ENCODE measurements at places on chromosomes 5 and 9.

DNA sequence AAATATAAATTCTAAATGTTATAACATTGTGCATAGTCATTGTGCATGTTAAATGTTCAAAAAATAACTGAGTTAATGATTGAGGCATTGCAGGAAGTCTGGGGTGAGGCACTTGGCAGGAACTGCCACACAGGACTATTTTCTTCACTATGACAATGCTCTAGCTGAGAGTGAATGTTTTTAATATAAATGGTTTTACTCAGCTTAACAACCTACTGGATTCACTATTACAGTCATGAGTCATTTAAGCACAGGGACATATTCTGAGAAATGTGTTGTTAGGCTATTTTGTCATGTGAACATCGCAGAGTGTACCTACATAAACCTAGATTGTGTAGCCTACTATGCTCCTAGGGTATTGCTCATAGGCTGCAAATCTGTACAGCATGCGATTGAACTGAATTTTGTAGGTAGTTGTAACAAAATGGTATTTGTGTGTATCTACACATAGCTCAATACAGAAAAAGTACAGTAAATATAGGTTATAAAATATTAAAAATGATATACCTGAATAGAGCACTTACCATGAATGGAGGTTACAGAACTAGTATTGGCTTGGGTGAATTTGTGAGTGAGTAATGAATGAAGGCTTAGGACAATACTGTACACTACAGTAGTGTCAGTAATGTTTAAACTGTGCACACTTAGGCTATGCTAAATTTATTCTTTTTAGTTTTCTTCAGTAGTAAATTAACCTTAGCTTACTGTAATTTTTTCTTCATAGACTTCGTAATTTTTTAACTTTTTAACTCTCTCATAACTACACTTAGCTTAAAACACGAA, 346.1 kb upstream of the PTGER4 start:
- no peak for DNase-seq

DNA sequence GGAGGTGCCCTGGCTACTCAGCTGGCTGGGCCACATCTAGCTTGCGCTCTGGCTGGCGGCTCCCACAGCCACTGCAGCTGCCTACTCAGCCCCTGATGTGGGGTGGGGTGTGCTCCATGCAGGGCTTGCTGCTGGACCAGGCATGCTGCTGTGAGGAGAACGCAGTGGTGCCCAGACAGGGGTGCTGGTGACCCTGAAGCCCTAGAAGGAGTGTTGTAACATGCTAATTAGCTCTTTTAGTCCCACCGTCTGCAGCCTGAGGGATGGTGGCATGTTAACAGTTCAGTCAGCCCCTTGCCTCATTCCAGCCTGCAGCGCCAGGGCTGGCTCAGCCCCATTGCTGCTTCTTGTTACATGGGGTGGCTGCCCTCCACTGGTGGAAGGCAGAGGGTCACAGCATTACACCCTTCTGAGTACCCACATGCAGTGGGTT, 642.3 kb downstream of the DMRTA1 start:
- DNase-seq = no peak

DNA sequence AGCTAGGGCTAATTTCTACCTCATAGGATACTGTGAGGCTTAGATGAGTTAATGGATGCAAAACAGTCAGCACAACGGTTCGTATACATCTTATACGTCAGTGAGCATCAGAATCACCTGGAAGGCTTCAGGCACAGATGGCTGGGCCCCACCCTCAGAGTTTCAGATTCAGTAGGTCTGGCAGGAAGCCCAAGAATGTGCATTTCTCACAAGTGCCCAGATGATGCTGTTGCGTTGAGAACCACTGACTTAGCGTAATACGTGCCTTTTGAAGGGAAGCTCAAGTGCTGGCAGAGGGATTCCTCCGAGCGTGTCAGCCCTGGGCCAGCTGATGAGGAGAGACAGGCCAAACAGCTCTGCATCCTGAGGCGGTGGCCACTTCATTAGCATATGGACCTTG, 117.1 kb upstream of the WWC1 start:
- no peak for DNase-seq

DNA sequence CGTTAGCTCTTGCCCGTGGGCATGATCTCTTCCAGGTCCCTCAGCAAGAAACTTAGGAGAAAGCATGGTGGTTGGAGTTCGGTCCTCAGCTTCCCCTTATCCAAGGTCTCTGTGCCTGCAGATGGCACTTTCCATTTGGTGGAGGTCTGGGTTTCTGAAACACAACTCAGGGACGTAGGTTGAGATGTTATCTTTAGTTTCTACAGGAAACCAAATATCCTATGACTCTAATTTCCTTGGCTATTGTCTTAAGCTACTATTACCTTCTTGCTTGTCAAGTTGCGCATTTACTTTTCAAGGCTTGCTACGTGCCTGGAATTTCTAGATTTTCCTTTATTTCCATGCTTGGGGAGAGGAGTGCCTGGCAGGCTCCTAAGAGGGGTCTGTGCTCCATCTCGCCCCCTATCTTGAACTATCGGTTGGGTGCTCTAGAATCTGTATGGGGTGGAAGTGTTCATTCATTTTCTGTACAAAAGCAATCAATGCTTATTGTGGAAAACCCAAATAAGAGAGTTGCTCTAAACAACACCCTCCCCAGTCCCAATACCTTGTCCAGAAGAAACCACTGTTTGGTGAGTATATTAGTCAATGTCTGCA, 32.9 kb upstream of the KCNIP1 start:
- DNase-seq = no peak

GRCh38 chr5:129395247-129395646, 64.9 kb upstream of the ADAMTS19 start:
- DNase-seq = no peak

DNA sequence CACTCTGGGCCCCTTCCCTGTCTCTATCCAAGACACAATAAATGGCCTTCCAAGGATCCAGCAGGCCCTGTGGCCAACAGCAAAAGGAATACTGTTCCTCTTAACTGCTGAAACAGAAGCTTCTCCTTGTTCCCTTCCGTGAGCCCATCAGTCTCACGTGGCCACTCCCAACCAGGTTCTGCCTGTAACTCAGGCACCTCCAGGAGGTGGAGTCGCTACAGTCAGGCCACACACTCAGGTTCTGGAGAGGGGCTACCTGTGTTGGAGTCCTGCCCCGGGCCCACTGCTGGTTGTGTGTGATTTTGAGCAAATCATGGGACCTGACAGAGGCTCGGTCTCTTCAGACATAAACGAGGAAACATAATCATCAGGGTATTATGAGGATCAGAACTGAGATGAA, 10.3 kb downstream of the FAT2 start:
- DNase-seq = no peak

GRCh38 chr5:39437467-39437866, 12.7 kb upstream of the DAB2 start:
- DNase-seq = no peak

GRCh38 chr9:133869674-133870405, 122.3 kb downstream of the VAV2 start:
- DNase-seq = no peak

- DNase-seq = no peak
Observed at GRCh38 chr9:73371801-73372200, 220.1 kb downstream of the ANXA1 start.

GRCh38 chr9:82201196-82201595, 212.6 kb downstream of the SPATA31D1 start:
- no peak for DNase-seq

- no peak for DNase-seq
Observed at GRCh38 chr9:133677126-133678010, 41.2 kb downstream of the DBH start.

DNA sequence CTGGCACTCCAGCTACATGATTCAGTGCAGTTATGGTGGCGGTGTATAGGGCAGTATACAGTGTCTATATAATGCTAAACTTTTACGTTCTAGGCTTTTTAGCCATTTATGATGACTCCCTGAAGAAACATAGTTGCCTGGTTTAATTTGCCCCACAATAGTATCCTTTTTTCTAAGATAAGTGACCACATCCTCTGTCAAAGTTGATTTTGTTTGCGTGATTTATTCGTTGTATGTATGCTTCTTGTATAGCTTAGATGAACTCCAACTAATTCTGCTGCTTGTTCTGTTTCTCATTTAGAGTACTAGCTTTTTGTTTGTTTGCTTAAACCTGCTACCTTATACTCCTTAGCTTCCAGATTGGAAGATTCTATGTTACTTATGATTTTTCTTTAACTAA, 83.6 kb downstream of the ERMP1 start:
- DNase-seq = no peak

DNA sequence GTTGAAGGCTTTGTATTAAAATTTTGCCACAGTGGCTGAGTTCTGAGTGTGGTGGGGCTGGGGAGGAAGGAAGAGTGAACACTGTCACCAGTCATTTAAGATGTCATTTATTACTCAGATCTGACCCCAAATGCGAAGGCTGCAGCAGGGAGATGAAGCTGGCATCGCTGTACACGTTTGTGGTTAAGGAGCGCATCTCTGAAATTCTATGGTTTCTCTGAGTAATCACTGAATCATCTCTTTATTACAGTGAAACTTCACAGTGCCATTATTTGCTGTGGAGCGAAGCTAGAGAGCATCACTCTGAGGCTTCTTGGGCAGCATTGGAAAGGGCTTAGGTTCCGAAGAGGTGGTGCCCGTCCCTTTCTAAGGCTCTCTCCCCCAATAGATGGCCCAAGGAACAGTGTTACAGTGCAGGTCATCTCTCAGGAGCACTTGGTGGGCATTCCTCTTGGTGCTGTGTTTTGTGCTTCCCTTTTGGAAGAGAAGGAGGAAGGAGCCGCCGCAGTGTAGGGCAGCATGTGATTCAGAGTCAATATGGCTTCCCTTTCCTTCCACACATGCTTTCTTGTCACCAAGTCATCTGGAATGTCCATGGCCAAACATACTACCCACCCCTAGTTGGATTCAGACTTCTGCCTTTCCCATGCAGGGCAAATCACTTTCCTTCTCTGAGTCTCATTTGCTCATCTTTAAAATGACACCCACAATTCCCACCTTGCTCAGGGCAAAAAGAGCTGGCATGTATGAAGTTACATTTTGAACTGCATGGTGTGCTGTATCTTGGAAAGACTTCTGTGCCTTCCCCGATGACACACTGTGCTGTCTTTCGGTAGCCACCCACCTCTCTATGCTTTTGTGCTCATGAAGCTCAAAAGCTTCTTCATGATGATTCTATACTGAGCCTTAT, 9.3 kb upstream of the TEX48 start:
- peak; percentile 20 for DNase-seq

GRCh38 chr9:104983491-104983890, 55.5 kb upstream of the ABCA1 start:
- DNase-seq = no peak

DNA sequence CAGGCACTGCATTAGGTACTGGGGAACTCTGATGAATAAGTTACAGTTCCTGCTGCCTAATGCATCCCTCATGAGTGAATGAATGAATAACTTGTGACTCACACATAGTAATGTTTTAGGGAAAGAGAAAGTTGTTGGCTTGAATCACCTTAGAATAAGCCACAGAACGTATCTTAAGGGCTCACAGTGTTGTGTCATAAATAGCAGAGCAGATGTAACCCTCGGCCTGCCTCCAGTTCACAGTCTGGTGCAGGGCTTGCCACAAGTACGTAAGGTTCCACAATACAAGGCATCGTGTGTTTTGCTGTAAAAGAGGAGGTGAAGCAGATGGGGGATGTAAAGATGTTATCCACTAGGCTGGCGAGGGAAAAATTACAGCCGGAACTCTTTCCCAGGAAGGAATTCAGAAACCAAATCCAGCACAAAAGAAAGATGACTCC, 218.7 kb downstream of the TRPM3 start:
- DNase-seq = no peak

Measured in stimulated activated CD8-positive, alpha-beta memory T cell treated with anti-CD3 and anti-CD28 coated beads, Interleukin-15, amount 100 ng/mL, for 1 hour (primary cell).